ENCODE measurements at places on chromosomes 5 and 9.

- DNase-seq, result no peak
Observed at GRCh38 chr9:79660615-79661014, 88.8 kb downstream of the TLE4 start.

DNA sequence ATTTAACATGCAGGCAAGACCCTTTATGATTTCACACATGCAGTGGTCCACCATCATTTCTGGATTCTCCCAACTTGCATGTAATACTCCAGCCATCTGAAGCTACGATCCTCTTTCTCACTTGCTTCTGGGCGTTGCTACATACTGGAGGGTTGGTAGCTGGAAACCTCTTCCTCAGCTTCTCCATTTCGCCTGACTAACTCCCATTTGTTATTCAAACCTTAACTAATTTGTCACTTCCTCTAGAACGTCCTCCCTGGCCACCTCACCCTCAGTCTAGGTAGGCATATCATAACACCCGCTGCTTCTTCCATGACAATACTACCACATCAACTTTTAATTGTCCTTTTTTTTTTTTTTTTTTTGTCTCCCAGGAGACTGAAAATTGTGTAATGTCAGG is 72.6 kb upstream of the EQTN start:
- DNase-seq, result no peak

- no peak for DNase-seq
Observed at GRCh38 chr5:9279774-9280173, 266.1 kb downstream of the SEMA5A start.

- DNase-seq, result no peak
Observed at GRCh38 chr9:134624137-134624591, 17.4 kb upstream of the COL5A1 start.

DNA sequence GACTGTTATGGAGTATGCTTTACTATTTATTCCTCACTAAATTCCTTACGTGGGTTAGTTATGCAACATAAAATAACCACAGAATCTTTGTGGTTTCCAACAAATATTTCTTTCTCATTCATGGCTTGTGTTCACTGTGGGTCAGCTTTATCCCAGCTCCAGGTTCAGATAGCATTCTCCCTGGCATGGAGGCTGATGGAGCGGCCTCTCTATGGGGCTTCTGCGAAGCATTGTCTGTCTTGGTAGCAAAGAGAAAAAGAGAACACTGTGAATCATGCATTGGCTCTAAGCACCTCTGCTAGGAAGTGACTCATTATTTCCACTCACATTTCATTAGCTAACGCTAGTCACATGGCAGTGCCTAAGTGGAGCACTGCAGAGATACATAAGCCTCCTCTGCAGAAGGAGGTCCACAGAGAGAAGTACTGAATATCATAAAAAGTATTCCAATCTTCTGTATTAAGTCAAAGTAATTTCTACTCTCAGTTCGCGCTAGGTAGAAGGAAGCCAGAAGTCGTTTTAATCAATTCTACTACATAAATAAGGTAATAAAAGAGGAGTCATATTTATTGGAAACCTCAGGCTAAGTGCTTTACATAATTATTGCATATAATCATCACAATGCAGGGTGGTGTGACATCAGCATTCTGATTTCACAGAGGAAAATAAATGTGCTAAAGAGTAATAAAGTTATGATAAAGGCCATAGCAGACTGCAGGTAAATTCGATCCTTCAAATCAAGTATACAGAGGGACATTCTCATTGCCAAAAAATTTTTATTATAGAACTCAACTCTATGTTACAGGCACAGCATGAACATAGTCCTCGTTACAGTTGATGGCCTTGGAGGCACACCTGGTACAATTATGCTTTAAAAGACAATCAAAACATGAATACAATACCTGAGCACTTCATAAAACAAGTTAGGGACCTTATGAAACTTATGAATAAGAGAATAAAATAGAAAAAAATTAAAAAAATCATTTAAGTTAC is 531.1 kb downstream of the CETN3 start:
- DNase-seq, result no peak

DNA sequence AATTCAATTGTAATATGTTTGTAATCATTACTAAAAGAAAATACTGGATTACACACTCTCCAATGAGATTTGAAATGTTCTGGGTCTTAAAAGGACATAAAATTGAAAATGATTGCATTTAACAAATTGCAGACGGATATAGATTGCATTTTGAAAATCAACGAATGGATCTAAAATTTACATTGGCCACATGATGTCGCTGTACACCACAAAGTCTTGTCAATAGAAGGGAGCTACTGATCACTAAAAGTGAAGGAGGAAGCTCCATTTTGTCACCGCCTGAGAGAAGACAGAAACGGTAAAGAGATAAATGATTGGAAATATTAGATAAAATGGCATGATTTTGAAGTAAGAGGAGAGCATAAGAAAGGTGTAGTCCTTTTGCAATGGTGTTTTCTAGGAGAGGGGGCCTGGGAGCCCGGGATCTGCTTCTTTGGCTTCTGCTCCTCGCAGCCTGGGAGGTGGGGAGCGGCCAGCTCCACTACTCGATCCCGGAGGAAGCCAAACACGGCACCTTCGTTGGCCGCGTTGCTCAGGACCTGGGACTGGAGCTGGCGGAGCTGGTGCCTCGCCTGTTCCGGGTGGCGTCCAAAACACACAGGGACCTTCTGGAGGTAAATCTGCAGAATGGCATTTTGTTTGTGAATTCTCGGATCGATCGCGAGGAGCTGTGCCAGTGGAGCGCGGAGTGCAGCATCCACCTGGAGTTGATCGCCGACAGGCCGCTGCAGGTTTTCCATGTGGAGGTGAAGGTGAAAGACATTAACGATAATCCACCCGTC is at the start of gene PCDHA1:
PCDHA1 (plus strand) TSS at position 236 of the 782 bp plus-strand sequence.
- DNase-seq, result no peak

GRCh38 chr9:87529671-87530070 is 32.0 kb downstream of the DAPK1 start:
- no peak for DNase-seq

- no peak for DNase-seq
Observed at GRCh38 chr5:80182809-80183580, 72.9 kb downstream of the SERINC5 start.

GRCh38 chr5:16865151-16865550 is 70.9 kb downstream of the MYO10 start:
- DNase-seq, result no peak

DNA sequence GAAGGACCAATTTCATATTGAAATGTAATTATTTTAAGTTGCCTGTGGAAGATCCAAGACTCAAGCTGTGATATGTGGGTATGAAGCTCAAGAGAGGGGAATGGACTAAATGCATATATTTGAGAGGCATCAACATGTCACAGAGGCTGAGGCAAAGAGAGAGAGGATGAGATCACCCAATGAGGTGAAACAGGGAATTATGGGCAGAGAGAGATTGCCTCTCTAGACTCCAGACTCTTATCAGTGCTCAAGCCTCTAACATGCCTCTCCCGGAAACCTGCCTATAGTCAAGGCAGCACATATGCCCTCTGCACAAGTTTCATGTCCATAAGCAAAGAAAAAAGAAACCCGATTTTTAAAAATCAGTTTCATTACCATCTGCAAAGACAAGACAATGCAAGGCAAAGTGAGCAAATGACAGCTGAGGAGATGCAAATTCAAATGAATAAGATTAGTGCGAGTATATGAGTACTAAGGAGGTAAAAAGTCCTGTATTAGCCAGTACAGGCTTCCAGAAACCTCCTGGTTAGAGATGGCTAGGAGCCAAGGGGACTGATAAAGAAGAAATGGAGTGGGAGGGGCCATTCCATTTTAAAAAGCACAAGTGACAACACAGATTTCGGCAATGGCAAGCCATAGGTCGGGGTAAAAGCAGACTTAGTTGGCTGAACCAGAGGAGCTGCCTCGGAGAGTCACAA is 9.4 kb downstream of the APTX start:
- no peak for DNase-seq

DNA sequence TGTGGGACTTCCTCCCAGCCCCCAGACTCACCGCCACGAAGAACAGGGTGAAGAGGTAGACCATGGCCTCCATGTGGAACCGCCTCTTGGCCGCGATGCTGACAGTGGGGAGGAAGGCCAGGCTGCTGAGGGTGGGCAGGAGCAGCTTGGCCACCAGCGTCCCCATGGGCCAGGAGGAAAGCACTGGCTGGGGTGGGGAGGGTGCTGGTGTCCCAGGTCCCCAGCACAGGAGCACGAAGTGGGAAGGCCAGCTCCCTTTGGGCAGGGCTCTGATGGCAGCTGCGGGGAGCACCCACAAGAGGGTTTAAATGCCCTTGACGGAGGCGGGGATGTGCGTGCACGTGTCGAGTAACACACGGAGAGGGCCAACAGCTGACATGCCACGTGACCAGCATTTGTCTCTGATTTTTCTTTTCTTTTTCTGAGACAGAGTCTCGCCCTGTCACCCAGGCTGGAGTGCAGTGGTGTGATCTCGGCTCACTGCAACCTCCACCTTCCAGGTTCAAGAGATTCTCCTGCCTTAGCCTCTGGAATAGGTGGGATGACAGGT is at the start of gene MYMK:
MYMK (minus strand) TSS at position 281 of the 550 bp plus-strand sequence; CDS start at position 166, 115 bp downstream.
- DNase-seq, result no peak

GRCh38 chr9:114684036-114684435 is 2.0 kb upstream of the TEX48 start:
- no peak for DNase-seq

DNA sequence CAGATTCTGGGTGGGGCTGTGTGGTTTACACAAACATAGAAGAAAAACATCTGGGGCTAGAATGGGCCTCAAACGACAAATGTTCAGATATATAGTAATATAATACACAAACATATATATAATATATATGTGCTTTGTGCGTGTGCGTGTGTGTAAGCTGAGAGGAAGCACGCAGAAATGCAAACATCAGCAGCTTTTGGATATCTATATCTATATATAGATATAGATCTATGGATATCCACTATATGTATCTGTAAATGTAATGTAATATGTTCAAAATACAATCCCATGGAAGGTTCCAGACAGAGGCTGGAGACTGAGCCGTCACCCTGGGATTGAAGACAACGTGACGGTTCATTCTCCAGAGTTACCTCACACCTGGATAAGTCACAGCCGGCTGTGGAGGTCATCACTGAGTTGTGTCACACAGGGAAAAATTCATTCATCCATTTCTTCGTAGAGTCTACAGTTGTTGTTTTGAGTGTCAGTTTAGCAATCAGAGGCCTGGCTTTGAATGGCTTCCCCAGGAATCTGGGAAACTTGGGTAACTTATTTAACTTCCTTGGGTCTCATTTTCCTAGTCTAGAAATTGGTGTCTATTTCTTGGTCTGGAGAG is 123.0 kb upstream of the CPEB4 start:
- no peak for DNase-seq

- DNase-seq, result no peak
Observed at GRCh38 chr5:84480873-84481637, 96.4 kb upstream of the EDIL3 start.

Measured in naive thymus-derived CD8-positive, alpha-beta T cell (primary cell).